ENCODE measurements at places on chromosomes 2 and 18.

DNA sequence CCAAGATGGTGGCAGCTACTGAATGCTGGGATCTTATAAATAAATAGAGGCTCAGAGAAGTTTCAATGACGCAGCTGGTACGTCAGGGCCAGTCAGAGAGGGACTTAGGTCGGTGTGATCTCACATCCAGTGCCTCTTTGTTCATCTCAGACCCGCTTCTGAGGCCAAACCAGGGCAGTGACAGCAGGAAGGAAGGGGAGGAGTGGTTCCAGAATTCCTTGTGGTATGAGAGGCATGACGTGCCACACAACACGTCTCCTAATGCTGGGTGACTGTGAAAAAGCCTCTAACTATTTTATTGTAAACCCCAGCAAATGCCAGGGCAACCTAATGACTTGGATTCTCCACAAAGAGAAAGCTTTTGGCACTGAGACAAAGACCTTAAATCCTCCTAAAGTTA lies 423.3 kb downstream of the LPIN1 start:
- peak; percentile 31 for DNase-seq

GRCh38 chr2:71419145-71419544 lies 34.2 kb upstream of the DYSF start:
- DNase-seq: no peak

DNA sequence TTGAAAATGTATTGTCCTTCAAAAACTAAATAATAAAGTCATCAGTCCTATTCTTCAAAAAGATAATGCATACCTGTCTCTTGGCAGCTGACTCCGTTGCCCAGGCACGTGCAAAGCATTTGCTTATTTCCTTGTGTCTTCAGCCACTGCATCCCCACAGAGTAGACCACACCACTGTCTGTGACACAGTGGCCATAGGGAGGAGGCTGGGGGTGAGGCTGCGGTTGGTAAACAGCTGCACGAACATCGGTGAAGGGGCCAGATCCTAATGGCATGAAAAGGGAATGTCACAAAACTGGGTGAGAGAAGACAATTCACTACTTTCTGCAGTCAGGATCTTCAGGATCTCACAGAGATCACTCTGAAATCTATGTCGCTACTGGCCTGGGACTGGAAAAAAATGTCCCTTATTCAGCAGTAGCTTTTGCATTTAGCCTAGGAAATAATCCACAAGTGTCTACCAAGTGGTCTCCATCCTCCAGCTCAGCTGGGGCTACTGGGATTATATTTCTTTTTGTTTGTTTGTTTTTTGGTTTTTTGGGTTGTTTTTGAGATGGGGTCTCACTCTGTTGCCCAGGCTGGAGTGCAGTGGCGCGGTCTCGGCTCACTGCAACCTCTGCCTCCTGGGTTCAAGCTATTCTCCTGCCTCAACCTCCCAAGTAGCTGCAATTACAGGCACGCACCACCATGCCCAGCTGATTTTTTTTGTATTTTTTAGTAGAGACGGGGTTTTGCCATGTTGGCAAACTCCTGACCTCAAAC lies 10.7 kb downstream of the FN1 start:
- DNase-seq: no peak

DNA sequence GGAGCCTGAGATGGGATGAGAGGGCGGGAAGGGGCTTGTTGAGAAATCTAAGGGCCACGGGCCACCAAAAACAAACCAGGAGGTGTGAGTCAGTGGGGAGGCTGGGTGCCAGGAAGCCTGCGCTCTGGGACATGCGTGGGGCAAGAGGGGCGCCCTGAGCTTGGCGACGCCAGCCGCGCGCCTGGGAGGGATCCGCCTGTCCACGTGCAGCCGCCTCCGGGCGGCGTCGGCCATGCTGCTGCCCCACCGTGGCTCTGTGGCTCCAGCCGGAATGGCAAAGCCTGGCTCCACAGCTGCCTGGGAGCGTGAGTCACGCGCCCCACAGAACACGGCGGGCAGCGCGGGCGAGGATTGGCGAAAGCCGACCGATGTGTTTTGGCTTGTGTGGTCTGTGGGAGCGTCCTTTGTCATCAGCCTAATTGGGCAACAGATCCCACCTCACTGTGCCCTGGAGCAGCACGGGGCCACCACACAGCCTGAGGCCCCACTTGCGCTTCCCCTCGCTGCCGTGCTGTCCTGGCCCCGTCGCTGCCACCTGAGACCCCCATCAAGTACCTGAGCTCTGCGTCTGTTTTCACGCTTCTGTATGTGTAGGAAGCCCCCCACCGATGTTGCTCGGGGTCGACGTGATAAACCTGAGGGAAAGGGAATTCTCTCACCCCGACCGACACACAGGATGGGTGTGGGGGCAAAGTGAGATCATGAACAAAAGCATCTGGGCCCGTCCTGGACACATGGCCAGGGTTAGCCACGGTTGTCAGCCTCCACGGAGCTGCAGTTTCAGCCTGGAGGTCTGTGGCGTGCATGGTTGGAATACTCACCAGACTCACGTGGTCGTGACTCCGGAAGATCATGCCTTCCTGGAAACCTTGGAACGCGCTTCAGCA lies 80.5 kb downstream of the NFATC1 start:
- no peak for DNase-seq

- DNase-seq: no peak
Observed at GRCh38 chr2:141386168-141386567, 744.6 kb downstream of the LRP1B start.

- DNase-seq: no peak
Observed at GRCh38 chr2:110766291-110766690, 33.9 kb downstream of the ACOXL start.

GRCh38 chr2:233400961-233401360 lies 46.7 kb downstream of the DGKD start:
- no peak for DNase-seq

DNA sequence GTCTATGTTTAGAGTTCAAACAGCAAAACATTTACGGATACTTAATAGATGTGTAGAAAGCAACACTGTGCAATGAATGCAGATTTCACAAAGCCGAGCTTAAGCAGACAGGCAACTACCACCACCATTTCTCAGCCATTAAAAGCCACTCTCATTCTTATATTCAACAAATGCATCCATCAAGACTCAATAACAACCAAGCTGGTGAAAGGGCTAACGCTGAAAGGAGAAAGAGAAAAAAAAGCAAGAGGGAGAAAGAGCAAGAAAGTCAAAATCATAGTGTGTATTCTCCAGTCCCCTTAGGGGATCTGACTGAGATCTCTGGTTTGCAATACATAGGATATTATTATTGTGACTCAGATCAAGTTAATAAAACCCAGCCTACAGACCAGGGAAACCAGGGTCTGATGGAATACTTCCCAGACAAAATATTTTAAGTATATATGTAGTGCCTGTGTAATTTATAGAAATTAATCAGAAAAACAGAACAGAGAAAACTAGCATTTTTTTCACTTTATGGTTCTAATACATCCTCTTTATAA lies 14.1 kb downstream of the SATB2 start:
- DNase-seq: no peak

GRCh38 chr2:232325324-232326273 lies 53.0 kb upstream of the ALPP start:
- DNase-seq: peak; percentile 62

DNA sequence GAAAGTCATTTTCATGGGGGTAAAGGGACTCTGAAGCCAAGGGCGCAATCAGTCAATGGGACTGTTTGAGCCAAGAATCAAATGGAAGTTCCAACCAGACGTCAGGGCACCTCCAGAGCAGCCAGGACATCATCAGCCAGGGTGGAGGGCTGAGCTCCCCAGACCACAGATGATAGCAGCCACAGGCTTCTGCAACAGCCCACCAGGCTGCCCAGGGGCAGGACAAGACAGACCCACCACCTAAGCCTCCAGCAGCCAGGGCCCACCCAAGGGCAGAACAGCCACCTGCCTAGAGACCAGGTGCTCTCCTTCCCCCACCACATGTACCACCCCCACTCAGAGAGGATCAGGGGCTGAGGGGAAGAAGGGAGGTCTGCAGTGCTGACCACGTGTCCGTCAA lies 53.8 kb upstream of the SLC66A3 start:
- no peak for DNase-seq

GRCh38 chr2:110861616-110862260 lies 129.4 kb downstream of the ACOXL start:
- DNase-seq: peak; percentile 89
